Lower leg skin (tissue), 4 donors: ENCODE measurements at places on chromosomes 1 and 21.
A peak's percentile ranks its signal among the peaks of the same experiment; 100 is the strongest.

DNA sequence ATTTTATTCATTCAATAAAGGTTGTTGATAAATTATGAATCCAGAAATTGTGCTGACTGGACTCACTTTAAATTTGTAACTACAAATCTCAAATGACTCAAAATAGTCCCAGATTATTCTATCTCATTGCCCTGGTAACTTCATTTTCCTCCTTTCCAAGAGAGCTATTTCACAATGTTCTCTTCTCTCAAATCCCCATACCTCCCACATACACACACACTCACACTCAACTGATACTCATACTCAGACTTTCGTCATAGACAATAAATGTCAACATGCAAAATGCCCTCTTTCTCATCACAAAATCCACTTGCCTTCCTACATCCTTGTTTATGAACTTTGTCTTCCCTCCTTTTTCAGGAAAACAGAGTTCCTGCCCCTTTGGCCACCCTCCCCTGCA lies 33.3 kb downstream of the EXTL2 start:
- no peak for DNase-seq

GRCh38 chr1:240474133-240474614 lies 137.8 kb downstream of the GREM2 start:
- DNase-seq: no peak

GRCh38 chr1:62765981-62766380 lies 18.0 kb upstream of the ATG4C start:
- DNase-seq: no peak

GRCh38 chr1:74344387-74344786 lies 109.2 kb downstream of the TNNI3K start:
- DNase-seq: no peak

DNA sequence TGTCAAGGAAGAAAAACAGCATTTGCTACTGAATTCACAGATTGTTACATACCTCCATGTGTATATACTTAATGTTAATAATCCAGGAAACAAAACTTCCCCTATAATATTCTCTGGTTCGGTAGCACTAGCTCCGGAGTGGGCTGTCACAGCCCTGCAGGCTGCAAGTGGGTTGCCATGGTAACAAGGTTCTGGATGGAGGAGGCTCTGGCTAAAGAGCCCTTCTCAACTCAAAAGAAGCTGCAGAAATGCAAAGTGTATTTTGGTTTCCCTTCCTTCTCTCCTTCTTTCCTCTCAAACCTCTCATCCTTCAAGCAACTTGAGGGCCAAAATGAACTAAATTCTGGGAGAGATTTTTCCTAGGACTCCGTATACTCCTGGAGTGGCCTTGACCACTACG lies 45.2 kb downstream of the ASTN1 start:
- no peak for DNase-seq

DNA sequence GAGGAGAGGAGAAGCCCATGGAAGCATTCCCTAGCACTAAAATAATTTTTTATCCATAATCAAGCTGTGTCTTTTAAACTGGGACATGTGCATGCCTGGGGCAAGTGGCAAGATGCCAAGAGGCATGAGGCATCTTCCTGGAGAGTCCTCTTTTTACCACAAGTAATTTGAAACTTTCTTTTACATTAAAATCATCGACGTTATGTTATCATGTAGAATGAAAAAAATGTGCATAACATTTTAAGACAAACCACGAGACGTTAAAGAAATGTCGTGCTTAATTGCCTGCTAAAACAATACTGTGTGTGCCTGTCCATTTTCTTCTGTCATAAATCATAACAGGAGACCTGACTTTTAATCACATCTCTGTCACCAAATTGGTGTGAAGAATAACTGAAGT lies 1.5 kb downstream of the STYXL2 start:
- no peak for DNase-seq

- DNase-seq: no peak
Measured at GRCh38 chr1:58072450-58072849, 474.1 kb downstream of the OMA1 start.

GRCh38 chr1:77824079-77824478 lies 44.6 kb downstream of the MIGA1 start:
- DNase-seq: no peak

GRCh38 chr1:53419034-53419433 lies 40.2 kb upstream of the DMRTB1 start:
- DNase-seq: no peak

GRCh38 chr1:237341391-237341790 lies 299.4 kb downstream of the RYR2 start:
- no peak for DNase-seq

DNA sequence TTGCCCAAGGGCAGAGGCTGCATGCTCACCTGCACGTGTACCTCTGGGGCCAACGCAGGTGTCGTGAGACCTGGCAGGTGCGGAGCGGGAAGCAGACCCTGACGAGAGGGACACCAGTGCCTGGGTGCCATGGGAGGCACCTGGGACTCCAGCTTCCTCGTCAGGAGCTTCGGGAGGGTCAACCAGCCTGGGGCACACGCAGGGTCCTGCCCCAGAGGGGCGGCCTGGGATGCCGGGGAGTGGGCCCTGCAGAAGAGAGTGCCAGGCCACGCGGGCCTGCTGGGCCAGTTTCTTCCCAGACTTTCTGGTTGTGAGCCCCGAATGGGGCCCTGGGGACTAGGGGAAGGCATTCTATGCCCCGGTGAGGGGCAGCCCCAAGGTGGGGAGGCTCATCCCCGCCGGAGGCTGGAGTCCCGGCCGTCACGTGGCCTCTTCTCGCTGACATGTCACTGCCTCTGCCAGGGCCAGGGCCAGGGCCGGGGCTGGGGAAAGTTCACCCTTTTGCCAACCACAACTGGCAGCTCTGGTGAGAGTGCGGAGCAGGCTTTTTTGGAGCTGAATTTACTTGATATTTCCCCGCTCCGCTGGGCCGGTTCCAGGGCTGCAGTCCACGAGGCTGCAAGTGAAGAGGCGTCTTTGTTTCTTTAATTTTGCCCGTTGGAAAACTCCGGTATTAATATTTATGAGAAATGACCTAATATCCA lies 38.5 kb upstream of the ACTRT2 start:
- peak; percentile 75 for DNase-seq

DNA sequence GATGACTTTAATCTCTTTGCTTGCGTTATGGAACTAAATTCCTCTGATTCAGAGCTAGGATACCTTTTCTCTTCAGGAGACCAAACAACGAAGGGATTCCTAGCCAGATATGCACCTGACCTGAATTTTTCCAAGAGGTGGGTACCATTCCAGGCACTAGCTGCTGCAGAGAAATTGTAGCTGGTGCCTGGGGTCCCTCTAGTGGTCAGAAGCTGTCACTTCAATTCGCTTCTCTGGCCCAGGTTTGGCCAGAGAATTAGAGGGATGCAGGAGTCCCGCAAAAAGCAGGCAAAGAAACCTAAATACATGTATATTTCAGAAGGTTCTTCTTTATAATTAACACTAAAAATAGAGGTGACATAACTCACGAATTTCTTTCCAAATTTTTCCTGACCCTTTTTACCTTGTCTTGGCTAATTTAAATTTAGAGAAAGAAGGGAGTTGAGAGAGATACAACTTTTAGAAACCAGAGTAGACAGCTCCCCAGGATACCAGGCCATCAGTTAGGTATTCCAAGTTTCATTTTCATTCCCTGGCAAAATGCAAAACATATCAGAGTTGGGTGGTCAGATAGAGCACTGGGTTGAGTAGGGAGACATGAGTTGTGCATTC lies 9.6 kb downstream of the ACKR1 start:
- no peak for DNase-seq

GRCh38 chr1:153560241-153560640 lies 5.4 kb downstream of the S100A2 start:
- DNase-seq: no peak

GRCh38 chr1:17572264-17572985 lies 32.9 kb downstream of the ARHGEF10L start:
- DNase-seq: no peak

DNA sequence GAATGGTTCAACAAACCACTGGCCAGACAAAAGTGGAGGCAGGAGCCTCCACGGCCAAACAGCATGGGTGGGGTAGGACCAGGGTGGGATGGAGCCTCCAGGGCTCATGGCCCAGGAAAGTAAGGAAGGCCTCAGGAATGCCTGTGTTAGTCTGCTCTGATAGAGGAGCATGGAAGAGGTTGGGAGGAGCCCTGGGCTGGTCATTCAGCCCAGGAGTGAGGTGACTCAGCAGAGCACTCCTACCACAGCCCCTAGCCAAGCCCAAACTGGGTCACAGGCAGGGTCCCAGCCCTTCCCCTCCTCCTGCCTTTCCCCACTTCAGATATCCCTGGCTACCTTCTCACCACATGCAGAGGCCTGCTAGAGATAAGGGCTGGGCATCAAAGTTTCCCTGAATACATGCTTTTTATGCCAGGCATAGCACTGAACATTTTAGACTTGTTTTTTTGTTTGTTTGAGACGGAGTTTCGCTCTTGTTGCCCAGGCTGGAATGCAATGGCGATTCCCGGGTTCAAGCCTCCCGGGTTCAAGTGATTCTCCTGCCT lies 3.1 kb upstream of the SHISA4 start:
- no peak for DNase-seq

DNA sequence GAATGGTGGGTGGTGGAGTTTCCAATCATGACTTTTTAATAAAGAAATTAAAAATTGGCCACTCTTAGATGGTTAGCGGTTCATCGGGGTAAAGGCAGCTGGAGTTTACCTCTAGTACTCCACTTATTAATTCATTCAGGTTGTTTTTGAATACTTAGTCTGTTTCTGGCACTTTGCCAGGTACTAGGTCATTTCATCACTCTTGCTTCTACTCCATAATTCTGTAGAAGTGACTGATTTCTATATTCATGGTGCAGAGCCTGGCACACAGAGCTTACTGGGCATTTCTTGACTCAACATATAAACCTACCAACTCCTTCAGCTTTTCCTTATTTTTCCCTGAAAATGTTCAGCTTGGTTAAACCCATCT lies 31.5 kb downstream of the FOXD2 start:
- no peak for DNase-seq

GRCh38 chr1:179976970-179977651 lies 22.5 kb downstream of the CEP350 start:
- DNase-seq: no peak
